Non-pigmented ciliary epithelial cell (primary cell): ENCODE measurements at places on chromosomes 7 and 10.

GRCh38 chr7:4816419-4817080, 41.1 kb downstream of the AP5Z1 start:
- DNase-seq, result no peak

DNA sequence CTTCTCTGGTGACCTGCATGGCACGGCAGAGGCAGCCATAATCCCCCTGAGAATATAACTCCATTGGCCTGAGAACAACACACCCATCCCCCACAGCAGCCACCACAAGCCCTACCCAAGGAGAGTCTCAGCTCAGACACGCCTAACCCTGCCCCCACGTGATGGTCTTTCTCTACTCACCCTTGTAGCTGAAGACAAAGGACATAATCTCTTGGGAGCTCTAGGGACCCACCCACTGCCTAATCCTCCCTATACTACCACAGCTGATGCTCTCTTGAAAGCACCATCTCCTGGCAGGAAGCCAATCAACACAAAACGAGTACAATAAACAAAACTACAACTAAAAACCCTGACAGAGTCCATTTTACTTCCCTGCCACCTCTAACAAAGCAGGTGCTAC, 30.7 kb upstream of the HPSE2 start:
- no peak for DNase-seq

DNA sequence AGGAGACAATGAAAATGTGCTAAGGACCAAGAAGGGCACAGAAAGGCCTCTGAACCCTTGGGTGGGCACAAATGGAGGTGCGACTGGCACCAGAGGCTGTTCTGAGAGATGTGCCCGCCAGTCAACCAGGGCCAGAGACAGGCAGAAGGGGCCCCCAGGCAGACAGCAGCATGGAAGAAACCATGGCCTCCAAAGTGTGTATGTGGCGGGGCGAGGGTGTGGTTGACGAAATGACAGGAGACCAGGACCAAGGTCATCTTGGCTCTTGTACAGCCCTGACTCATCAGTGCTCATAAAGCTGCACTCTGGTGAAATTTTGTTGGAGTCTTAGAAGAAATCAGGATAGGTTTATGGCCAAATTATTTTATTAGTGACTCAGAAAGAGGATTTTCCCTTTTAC, 4.0 kb upstream of the MRPS24 start:
- DNase-seq, result no peak

DNA sequence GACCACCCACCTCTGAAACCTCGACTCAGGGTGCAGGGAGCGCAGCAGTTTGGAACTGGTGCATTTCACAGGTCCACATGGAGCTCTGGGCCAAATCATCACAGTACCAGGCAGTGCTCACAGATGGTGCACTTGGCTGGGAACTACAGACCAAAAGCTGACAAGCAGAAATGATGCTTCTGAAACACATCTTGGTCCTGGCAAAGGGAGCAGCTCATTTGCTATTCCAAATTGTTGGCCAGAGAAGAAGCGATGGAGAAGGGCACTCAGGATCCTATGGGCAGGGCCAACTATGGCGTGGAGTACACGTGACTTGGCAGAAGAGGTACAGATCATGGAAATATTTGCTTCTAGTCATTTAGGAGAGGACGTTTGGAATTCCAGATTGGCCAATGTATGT, 383.9 kb downstream of the CALN1 start:
- no peak for DNase-seq

DNA sequence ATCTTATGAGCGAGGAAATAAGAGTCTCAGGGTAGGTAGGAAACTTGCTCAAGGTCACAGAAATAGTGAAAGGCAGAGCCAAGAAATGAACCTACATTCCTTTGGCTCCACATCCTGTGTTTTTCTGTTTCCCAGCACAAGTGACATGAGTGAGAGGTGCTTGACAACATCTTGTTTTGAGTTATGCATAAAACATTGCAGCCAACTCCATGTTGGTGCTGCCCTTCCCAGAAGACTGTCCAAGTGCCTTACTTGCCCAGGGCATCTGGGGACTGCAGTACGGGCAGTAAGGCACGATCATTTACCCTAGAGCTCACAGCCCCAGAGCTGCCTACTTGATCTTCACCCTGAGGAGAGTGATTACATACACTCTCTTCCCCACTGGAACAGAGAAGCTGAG, 148.8 kb downstream of the NOC3L start:
- DNase-seq, result no peak

DNA sequence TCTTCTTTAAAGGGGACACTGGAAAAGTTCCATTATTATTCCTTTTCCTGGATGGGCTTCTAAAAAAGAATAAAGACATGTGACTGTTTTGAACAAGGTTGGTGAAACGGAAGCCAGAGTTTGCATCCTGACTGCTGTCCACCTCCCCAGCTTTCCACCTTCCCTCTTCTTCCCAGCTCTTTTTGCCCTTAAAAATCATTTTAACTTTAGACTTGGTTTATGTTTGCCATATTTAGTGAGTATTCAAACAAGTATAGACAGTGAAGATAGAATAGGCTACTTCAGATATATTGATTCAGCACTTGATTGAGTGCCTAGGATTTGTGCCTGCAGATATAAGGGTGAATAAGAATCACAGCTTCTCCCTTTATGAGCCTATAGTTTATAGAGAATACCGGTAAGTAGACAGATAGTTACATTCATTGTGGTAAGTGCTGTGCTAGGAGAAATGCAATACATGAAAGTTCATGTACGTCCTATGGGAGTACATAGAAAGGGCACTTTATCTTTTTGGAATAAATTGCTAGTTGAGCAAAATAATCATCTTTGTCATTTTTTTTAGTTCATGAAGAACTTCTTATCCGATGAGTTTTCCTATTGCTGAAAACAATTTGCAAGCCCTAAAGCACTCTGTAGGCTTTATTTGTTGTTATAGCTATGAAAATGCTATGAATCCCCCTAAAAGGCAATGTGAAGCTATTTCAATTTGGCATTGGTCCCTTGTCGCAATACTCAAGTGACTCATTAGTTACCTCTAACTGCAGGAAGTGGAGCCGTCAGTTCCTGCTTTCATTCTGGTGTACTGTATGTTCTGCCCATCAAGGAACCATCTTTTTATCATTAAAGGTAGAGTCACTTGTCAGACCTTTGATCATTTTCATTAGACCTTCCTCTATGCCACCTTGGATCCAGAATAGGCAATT, 57.2 kb upstream of the STRIP2 start:
- no peak for DNase-seq

GRCh38 chr7:151461942-151462230, 21.9 kb upstream of the CRYGN start:
- DNase-seq, result no peak

DNA sequence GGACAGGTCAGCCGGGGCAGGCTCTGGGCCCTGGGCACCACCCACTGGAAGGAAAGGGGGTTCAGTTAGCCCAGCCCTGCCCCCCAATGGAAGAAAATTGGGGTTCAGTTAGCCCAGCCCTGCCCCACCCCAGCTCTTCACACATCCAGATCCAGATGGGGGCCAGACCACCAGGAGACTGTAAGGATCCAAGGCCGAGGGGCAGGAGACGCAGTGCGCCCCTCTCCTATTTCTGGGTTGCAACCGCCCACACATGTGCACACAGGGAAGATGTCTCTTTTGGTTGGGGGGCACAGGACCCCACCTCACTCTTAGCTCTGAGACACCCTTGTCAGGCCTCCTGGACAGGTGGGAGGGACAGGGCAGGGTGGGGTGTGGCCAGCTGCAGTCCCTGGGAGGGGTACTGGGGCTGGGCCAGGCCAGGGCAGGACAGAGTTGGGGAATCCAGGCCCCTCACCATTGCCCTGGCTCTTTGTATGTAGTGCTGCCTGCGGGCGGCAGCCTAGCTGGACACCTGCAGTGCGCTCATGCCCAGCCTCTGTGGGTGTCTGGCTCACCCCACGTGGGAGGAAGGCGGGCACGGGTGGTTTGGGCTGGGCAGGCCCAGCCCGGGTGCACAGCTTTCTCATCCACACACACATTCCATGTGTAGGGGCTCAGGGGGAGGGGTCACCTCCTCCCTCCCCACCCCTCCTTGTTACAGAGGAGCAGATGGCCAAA, 141.2 kb downstream of the LHPP start:
- DNase-seq, result no peak

- DNase-seq, result no peak
Observed at GRCh38 chr7:91193141-91193540, 71.1 kb upstream of the FZD1 start.

DNA sequence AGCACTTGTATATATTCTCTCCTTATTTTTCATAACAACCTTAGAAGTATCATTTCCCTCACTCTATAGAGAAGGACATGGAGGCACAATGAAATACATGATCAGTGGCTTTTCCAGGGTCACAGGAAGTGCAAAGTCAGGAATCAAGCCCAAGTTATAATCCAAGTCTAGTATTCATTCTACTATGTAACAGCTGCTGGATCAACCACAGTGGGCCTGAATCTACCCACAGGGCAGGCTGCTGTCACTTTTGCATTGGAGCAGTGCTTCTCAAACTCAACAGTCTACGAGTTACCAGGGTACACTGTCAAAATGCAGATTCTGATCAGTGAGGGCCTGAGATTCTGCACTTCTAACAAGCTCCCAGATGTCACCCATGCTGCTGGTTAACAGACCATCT, 18.3 kb downstream of the ZDHHC16 start:
- DNase-seq, result no peak

GRCh38 chr10:14906765-14907164, 28.1 kb downstream of the SUV39H2 start:
- DNase-seq, result no peak

DNA sequence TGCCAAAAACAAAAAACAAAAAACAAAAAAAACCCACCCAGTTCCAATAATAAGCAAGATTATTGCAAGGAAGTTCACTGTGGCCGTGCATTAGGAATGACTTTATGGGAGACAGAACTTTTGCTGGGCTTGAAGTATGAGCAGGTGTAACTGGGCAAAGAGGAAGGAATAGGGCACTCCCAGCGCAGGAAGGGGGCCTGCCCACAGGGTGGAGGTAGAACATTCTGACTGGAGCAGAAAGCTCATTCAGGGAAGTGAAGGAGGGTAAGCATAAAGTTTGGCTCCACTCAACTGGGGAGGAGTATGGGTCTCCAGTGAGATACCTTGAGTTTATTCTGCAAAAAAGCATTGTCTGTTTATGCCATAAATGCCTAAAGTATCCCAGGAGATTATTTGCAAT, 42.1 kb upstream of the WIPF3 start:
- DNase-seq, result no peak

GRCh38 chr10:2986391-2986801, 81.0 kb upstream of the PFKP start:
- no peak for DNase-seq

GRCh38 chr7:129188892-129189660, 643 bp downstream of the SMO start:
- no peak for DNase-seq

- DNase-seq, result no peak
Observed at GRCh38 chr10:26550774-26551526, 112.8 kb downstream of the APBB1IP start.
